ENCODE measurements at places on chromosomes 2 and 18.

GRCh38 chr2:145851730-145852129, 1331.8 kb upstream of the ZEB2 start:
- DNase-seq, result no peak

DNA sequence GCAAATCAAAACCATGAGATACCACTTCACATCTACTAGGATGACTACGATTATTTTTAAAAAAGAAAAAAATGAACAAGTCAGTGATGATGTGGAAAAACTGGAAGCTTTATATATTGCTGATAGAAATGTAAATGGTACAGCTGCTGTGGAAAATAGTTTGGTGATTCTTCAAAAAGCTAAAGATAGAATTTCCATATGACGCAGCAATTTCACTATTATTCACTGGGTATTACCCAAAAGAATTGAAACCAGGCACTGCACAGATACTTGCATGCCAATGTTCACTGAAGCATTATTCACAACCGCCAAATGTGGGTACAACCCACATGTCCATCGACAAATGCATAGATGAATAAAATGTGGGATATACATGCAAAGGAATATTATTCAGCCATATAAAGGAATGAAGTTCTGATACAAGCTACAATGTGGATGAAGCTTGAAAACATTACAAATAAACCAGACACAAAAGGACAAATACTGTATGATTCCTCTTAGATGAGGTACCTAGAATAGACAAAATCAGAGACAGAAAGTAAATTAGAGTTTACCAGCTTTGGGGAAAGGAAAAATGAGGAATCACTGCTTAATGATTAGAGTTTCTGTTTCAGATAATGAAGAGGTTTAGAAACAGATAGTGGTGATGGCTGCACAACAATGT, 11.1 kb downstream of the RTTN start:
- DNase-seq, result no peak

DNA sequence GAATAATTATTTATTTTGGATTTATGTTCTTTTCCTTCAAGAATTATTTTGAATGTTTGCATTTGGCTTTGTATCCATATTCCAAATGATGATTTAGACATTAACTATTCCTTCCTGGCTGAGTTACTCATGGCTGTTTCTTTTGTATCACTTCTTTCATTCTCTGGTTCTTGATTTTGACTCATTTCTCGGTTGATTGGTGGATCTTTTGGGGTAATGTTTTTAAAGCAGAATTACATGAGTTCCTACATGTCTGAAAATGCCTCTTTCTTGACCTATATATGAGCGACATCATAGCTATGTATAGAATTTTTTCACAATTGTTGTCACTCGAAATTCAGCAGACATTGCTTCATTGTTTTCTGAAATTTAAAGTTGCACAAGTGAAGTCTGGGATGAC, 39.5 kb downstream of the CYP26B1 start:
- DNase-seq, result peak; percentile 47

GRCh38 chr18:52054324-52054723, 285.7 kb upstream of the DCC start:
- no peak for DNase-seq

GRCh38 chr2:71528749-71529148, 75.4 kb downstream of the DYSF start:
- no peak for DNase-seq

DNA sequence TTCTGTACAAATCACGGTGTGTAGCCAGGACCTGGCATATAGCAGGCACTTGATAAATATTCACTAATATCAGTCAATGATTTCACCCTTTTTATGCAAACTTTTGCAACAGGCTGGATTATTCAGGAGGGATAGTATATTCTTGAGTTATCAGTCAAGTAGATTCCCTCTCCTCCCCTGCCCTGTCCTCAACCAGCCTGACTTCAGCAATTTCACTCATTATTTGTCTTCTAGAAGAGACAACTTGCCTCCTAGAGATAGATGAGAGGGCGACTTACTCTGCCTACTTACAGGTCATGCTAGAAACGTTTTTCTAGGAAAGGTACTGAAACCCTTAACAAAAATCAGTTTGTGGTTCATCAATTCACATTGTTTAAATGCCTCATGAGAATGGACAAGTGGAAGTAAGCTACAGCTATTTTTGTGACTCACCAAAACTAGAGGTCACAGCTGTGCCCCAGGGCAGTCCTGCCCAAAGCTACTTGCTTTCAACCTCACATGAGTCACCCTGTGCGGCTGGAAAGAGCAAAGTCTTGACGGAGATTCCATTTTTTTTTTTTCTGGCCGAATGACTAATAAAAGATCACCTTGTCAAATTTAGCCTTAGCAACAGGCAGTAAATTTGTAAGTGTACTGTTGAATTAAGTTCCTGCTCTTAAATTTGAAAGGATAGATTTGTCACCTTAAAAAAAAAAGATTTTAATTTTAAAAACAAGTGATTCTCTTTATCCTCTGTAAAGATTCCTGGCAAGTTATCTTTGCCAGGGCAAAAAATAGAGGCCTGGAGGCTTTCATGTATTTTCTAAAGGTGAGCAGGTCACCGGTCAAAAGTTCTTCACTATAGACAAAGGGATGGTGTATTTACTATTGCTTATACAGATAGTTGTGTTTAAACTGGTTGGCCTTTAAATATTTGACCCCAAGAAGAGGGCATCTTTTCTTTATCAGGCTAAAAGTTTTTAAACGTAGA, 109.0 kb upstream of the SLC35G4 start:
- DNase-seq, result peak; percentile 74

GRCh38 chr2:47272031-47272864, 117.1 kb upstream of the STPG4 start:
- DNase-seq, result peak; percentile 79

DNA sequence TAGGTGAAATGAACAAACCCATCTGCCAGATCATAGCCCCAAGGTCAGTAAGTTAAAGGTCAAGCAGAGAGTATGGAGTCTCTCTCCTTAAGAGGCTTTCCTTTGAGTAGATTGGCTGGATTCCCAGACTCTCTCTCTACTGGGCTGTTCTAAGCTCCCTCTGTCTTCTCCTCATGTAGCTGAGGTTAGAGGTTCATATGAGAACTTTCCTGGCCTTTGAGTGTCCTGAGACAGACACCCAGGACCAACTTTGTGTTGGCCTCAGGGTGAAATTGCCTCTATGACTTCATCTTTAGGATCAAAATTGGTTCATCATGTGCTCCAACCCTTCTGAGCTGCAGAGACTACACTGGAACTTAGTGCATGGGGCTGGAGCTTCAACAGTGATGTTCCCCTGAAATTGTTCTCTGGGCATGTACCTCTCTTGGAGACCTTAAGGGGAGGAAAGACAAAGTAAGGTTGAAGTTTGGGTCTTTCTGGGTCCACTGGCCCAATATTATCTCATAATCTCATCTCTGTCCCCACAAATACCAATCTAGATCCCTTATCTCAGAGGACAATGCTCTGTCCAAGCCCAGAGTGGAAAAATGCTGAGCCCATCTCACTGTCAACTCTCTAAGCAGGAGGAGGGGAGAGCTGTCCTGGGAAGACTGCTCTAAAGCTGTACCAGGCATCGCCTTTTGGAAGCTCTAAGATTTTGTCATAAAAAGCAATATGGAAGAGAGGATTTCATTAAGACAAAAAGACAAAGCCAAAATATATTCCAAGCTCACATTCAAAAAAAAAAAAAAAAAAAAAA, 177.3 kb upstream of the ARL4C start:
- DNase-seq, result no peak

- no peak for DNase-seq
Observed at GRCh38 chr2:134845719-134846118, 7.3 kb downstream of the ACMSD start.

DNA sequence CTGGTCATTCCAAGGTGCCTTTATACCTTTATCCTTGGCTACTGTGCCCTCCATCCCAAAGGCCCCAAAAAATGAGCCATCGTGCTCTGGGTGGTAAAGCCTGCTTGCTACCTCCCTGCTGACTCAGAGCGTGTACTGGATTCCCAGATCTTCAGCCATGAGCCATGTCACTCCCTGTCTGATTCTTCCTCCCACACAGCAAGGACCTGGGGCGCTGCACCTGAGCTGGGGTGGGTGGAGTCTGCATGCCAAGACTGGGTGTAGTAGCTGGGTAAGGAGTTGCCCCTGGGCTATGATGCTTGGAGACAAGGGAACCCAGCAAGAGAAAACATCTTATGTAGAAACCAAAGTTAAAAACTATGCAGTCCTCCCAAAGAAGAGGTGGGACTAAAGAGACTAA, 37.2 kb upstream of the APCDD1 start:
- peak; percentile 9 for DNase-seq

GRCh38 chr2:143246815-143247744, 117.9 kb downstream of the ARHGAP15 start:
- no peak for DNase-seq

DNA sequence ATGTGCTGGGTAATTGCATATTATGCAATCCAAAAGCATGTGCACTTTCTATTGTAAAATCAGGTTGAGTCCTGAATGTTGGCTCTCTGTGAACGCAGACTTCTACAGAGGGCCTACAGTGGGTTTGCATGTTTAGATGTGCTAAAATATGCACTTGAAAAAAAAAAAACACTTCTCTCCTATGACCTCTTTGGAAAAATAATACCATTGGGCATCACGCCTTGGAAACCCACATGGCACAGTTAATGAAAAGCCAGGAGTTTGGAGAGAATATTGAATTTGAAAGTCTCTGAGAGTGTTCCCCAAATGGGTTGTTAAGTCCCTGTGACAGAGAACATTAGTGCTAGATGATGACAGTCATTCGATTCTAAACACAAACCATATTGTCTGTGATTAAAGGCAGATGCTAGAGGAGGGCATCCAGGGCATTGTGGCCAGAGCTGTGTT, 710.4 kb upstream of the PIK3C3 start:
- DNase-seq, result no peak

DNA sequence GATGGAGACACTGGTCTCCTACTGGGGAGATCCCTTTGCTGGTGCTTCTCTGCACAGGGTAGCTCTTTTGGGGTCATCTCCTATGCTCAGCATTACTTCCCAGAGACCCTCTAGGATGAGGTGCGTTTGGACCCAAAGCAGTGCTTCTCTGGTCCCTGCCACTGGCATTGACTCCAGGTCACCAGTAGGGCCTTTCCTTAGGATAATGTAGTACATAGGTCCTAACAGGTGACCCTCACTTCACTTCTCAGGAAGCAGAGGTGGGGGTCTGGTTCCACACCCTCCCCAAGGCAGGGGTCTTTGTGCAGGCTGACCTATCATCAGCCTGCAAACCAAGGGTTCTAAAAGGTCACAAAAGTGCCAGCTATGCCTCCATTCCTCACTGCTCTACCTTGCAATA, 145.8 kb upstream of the HS6ST1 start:
- DNase-seq, result no peak

GRCh38 chr2:144550911-144551310, 31.0 kb upstream of the ZEB2 start:
- no peak for DNase-seq

- DNase-seq, result no peak
Observed at GRCh38 chr18:69916412-69916811, 31.3 kb downstream of the CD226 start.

DNA sequence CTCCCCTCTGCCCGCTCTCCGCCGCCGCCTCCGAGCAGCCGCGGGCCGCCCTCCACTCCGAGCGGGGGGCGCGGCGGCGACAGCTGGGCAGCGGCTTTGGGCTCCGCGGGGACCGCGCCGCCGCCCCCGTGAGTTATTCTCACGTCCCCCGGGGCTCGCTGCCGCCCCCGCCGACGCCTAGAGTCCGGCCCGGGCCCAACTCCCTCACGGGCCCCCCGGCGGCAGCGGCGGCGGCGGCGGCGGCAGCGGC, 645 bp downstream of the MIB1 start:
- DNase-seq, result no peak

- DNase-seq, result no peak
Observed at GRCh38 chr2:24421668-24422067, 61.3 kb upstream of the ITSN2 start.

GRCh38 chr2:121608367-121608766, 40.9 kb downstream of the CLASP1 start:
- no peak for DNase-seq

DNA sequence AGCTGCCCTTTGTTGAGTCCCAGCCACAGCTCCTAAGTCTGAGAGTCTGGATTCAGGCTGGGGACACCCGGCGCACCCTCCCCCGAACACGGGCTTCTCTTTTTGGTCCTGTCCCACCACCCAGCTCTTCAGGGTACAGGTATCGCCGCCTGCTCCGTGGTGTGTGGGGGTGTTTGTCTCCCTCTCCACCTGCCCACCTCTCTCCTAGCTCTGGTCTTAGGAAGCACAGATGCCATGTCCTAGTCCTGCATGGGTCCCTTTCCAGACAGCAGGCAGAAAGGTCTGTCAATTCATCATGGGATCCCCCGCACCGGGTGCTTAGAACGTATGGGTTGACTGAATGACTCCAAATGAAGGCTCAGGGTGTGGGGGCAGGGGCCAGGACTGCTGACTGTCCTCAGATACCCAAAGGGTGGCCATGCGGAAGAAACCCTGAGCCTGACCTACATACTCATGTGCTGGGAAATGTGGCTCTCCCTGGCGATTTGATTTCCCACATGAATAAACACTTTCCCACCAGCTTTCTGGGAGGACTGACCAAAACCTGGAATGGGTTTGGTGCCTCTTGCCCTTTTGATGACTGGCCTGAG, 156.8 kb downstream of the CELF4 start:
- DNase-seq, result no peak

DNA sequence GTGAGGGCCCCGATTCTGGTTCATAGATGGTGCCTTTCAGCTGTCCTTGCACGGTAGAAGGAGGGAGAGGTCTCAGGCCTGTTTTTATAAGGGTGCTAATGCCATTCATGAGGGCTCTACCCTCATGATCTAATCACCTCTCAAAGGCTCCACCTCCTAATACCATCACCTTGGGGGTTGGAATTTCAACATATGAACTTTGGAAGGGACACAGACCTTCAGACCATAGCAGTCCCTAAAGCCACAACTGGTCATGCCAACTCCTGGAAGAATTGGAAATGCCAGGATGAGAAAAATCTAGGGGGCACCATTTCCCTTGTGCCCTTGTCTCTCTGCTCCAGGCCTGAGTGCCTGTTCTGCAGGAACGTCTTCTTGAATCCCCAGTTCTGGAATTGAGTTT, 124.8 kb upstream of the DAPL1 start:
- DNase-seq, result no peak

GRCh38 chr2:128394007-128394730, 75.5 kb upstream of the HS6ST1 start:
- no peak for DNase-seq

- no peak for DNase-seq
Observed at GRCh38 chr2:227592694-227593387, 5.9 kb upstream of the SCYGR2 start.

- DNase-seq, result no peak
Observed at GRCh38 chr2:157255746-157256145, 1.8 kb upstream of the GALNT5 start.

DNA sequence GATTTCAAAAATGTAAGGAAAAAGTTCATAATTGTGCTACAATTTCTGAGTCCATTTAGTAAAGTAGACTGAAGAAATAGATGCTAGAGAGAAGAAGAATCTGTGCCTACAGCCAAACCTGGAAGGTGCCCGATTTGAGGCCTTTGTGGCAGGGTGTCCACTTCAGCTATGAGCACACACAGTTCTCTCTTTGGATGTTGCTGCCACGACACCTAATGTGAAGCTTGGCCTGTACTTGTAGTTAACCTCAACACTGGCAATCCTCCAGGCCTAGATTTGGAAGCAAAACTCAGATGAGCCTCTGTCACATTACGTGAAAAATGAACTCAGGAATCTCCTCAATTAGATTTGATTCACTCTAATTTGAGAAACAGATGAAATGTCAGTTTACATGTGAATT, 90.1 kb upstream of the LRP1B start:
- DNase-seq, result no peak

- no peak for DNase-seq
Observed at GRCh38 chr2:200596774-200597570, 11.2 kb downstream of the AOX1 start.

All from PC-9 (cell line).